Ovary (tissue), 10 donors: ENCODE measurements at places on chromosomes 1 and 21. TPM values are rescaled to one million over a fixed set of nuclear protein-coding genes. Genes with fewer than 3 reads are reported as not detected.

- H3K27me3 ChIP-seq: no peaks in the 10 kb centered on the region
- no peaks in the 10 kb centered on the region for H3K36me3 ChIP-seq
- H3K4me3 ChIP-seq: no peak overlapping the region
- DNase-seq: peak; percentile 87
- no peaks in the 10 kb centered on the region for H3K4me1 ChIP-seq
- H3K27ac ChIP-seq: no peak overlapping the region
Observed at GRCh38 chr21:45136927-45137611, 62.7 kb downstream of the ADARB1 start.

DNA sequence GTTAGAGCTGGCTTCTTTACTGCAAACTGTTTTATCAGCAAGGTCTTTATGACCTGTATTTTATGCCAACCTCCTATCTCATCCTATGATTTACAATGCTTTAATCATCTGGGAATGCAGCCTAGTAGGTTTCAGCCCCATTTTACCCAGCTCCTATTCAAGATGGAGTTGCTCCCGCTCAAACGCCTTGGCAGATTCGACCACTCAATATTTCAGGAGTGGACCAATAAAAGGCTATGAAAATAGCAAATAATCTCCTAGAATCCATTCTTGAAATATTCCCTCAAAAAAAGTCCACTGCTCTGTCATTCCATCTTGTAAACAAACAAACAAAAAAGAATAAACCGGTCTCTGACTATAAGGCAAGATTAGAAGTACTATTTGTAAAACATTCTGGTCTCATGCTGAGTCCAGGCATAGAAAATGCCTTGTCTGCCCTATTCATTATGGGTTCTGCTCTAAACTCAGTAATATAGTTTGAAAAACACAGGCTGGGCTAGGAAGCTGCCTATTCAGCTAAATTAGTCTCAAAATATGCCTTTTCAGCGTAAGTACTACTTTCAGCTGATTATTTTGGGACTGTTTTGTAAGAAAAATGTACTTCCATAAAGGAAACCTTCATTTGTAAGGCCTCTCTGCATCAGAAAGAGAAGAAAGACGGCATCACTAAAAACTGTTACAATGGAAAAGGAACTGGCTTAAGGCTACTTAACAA, 53.0 kb downstream of the TBX19 start:
- H3K4me3 ChIP-seq: no peak overlapping the region
- no peaks in the 10 kb centered on the region for H3K36me3 ChIP-seq
- H3K27me3 ChIP-seq: no peaks in the 10 kb centered on the region
- DNase-seq: no peak
- no peaks in the 10 kb centered on the region for H3K4me1 ChIP-seq

CELA3A gene
- not detected for total RNA-seq

DNA sequence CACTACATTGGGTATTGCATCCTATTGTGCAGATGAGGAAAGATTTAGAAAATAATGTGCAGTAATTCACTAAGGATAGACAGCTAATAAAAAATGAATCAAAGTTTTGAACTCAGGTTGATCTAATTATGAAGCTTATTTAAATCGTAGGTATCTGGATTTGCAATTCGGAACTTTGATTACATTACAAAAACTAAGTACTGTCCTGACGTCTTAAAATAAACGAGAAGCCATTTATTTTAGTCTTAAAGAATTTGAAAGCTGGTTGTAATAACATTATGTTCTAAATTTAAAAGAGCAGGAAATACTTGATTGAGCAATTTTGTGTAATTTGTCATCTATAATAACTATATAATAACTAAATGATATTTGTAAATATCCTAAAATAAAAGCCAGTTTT, 235.9 kb downstream of the TPR start:
- H3K4me3 ChIP-seq: no peak overlapping the region
- H3K36me3 ChIP-seq: no peaks in the 10 kb centered on the region
- no peaks in the 10 kb centered on the region for H3K4me1 ChIP-seq

OR2L13 gene
- total RNA-seq: not detected
